ENCODE measurements at places on chromosomes 13 and 19.

- peak; percentile 85 for DNase-seq
Measured at GRCh38 chr13:29859971-29860370, 9.6 kb upstream of the UBL3 start.

GRCh38 chr19:40216013-40216776, 2.0 kb downstream of the TTC9B start:
- no peak for DNase-seq

DNA sequence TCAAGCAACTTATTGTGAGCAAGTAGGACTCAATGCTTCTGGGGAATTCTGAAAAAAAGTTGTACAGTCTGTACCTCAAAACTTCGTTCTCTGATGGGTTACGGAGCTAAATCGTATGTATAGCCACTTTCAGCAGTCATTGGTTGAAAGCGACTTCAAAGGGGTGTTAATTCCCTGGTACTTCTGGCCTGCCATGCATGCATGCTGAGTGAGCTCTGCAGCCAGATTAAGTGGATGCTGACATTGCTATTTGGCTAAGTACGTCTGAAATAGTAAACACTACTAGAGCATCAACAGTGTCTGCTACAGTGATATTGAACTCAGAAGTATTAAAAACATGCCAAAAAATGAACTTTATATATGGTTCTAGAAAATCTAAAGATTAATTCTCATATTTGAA, 1183.1 kb upstream of the PCDH20 start:
- no peak for DNase-seq

DNA sequence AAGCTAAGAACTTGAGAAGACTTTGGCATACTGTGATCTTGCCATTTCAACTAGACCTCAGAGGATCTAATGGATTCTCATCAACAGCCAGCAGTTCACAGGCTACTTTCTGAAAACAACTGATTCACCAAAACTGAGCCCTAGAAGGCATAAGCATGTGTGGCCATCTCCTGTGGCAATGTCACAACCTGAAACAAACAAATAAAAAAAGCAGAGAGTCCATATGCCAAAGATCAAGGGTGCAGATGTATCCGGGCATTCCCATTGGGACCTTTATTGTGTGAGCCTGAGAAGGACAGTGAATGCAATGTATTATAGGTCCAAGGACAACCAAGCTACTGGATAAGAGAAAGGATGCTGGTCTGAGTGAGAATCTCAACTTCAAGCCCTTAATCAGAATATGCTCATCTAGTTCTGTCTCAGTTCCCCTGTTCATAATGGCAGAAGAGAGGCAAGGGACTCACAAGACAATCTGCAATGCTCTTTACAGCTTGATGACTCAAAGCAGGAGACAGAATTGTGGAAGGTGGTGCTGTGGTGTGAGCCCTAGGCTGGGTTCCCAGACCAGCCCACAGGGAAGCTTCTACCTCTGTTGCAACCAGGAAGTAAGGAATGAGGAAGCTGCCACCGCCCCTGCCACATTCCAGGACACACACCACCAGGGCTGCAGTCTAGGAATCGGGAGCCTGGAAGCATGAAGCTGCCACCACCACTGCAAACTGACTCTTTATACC, 133.7 kb downstream of the RAP2A start:
- peak; percentile 38 for DNase-seq

- peak; percentile 64 for DNase-seq
Measured at GRCh38 chr13:20182231-20182846, 10.4 kb downstream of the GJB2 start.

- DNase-seq, result no peak
Measured at GRCh38 chr13:100657881-100658315, 16.7 kb downstream of the TMTC4 start.

DNA sequence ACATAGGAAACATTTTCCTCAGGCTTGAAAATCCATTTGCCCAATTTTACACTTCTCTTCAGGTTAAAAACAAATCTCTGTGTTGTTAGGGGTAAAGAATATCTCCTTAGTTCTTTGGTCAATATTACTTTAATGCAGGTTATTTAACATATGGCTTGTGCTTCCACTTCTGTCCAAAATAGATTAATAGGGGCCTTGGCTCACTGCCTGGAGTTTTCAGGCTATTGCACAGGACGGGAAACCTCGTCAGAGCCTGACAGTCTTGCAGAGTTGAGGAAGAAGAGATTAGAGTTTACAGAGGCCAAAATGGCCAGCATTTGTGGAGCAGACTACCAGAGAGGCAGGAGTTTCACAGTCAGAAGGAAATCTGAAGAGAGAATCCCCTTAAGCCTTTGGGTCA, 863.9 kb upstream of the GPC6 start:
- no peak for DNase-seq

- DNase-seq, result peak; percentile 34
Measured at GRCh38 chr13:94674609-94675348, 37.6 kb downstream of the SOX21 start.

GRCh38 chr13:98813993-98814392, 61.5 kb upstream of the SLC15A1 start:
- peak; percentile 29 for DNase-seq

GRCh38 chr19:10286803-10287737, at the start of gene ICAM4:
Gene ICAM4, plus strand, starts transcription at chr19:10286955. Its CDS starts 58 bp downstream, at chr19:10287013.
- no peak for DNase-seq

DNA sequence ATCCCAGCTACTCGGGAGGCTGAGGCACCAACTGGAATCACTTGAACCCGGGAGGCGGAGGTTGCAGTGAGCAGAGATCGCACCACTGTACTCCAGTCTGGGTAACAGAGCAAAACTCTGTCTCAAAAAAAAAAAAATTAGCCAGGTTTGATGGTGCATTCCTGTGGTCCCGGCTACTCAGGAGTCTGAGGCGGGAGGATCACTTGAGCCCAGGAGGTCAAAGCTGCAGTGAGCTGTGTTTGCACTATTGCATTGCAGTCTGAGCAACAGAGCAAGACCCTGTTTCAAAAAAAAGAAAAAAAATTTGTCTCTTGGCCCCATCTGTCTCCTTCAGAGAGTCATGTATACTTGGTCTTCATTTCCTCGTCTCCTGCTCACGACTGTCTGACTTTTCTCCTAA, 1.6 kb downstream of the CCDC97 start:
- DNase-seq, result peak; percentile 15

DNA sequence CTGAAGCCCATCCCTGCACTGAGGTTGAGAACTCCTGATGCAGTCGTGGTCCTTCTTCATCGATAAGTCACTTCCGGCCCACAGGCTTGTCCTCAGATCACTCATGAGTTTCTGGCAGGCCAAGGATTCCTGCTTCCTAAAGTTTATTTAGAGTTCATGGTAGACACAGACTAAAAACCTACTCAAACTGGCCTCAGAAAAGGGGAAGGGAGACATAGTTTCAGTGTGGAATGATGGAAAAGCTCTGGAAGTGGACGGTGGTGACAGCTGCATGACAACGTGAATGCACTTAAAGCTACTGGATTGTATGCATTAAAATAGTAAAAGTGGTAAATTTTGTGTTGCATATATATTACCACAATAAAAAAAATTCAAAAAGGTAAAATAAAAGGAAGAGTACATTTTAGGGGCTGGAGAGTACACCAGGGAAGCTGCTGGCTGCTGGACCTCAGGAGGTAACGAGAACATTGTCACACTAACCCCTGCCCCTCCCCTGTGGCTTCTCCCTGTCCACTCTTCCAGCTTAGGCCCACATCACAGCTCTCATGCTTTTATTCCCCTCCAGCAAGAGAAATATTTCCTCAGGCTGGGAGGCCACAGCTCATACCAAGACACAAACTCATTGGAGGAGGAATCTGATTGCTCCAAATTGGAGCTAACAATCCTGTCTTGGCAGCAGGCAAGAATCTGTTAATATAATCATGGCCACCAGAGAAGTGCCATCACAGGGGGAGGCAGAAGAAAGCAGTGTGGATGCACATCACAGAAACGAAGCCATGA, 741.0 kb downstream of the UQCRFS1 start:
- DNase-seq, result peak; percentile 85

DNA sequence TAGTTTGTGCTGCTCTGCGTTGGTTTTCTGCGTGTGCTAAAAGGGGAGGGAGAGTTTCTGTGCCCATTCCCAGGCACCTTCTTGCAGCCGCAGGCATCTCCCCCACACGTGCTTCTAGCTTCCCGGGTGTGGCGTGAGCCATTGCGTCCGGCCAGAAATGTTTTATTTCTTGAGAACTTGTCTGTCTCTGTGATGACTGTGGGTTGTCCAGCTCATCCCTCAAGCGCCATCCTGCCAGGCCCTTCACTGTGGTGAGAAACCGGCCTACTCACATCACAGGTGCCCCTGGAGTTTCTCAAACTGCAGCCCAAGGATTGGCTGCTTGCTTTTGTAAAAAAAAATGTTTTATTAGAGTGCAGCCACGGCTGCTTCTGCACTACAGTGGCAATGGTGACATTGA, 24.2 kb downstream of the EPN1 start:
- DNase-seq, result no peak

- DNase-seq, result no peak
Measured at GRCh38 chr13:99986741-99987140, 5.2 kb downstream of the ZIC2 start.

- no peak for DNase-seq
Measured at GRCh38 chr13:103436057-103436654, 369.9 kb upstream of the SLC10A2 start.

DNA sequence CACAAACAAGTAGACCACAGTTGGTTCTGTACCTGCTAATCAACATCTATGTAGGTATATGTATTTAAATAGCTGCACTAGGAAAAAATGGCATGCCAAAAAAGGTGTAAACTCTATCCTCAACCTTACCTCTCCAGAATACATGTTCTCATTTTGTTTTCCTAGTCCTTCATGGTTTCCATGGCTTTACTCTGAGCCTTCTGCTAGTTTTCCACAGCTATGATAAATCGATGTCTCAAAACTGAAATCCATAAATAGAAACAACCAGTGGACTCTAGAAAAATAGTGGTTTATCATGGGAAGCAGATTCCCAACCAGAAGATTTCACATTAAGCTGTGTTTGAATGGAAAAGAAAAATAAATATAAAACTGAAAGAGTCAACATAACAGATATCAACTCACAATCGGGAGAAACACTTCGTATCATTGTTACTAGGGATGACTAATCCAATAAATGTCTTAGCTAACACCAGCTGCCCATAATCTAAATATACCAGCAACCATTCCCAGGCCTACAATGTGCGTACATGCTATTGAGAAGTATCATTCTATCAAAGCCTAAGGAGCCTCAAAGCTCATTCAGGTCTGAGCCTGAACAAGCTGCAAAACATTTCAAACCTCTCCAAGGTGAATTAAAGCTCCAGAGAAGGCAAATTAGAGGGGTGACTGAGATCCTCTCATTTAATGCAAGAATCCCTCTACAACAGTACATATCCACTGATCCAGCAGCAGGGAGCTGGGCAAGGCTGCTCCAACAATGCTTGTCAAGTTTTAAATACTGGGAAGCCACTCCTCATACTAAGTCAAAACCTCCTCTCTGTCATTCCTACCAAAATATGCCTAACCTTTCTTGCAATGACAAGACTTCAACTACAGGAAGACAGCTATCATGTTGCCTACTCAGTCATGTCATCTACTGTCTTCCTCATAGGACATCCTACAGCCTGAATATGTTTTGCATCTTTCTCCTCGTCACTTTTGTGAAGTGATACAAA, 90.2 kb downstream of the KCTD12 start:
- peak; percentile 21 for DNase-seq

DNA sequence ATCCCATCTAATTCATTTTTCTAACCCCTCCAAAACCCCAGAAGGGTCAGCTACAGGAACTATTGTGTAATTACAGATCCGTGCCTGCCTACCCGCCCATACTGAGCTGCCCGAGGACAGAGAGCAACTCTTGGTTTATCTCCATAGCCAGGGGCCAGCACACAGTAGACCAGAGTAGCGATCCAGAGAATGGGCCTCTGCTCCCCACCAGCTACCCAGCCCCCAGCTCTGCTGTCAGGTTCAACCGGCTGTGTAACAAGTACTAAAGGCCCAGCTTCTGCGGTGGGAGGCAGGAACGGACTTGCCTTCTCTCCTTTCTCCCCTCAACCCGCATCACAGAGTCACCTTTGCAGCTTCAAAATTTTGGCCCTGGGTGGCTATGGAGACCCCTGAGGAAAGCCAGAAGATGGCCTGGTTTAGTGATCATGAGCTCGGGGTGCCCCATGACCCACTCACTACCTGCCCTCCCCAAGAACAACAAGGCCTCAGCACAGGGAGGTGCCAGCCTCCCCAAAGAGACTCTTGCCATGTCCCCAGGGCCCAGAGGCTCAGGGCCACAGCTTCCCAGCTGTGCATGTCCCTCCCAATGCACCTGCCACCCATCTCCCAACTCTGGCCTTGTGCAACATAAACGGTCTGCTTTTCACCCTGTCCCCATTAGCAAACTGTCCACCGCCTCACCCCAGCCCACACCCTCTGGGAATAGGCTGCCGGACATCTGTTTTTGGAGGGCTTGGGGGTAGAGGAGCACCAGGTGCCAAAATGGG, 5.7 kb downstream of the CALM3 start:
- no peak for DNase-seq

DNA sequence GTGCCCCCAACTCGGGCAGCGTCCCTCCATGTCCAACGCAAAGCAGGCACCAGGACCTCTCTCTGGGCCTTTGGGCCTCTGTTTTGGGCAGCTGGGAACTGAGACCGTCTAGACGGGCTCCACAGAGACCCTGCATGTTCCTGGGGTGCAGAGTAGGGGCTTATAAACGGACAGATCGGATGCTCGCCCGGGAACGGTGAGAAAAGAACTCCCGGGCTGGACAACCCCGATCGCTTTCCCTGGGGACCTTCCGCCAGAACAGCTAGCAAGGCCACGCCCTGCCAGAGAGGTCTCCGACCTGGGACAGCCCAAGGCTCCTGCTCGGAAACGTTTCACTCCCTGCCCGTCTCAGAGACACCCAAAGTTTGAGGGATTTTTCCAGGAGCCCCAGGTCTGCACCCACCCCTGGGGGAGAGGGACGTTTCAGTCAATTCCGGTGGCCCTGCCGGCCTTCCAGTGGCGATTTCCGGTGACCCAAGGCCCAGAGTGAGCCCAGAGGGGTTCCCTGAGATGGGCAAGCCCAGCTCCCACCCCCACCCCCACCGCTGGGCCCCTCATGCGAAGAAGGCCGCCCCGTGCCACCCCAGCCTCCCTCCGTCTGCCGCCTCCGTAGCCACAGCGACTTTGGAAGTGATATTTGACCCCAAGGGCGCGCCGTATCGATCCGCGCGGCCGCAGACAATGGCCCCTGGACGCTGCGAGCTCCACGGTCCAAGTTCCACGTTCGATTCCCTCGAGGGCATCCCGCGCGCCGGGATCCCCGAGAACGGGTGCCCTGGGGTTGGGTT, 1.7 kb downstream of the NR2F6 start:
- peak; percentile 52 for DNase-seq

DNA sequence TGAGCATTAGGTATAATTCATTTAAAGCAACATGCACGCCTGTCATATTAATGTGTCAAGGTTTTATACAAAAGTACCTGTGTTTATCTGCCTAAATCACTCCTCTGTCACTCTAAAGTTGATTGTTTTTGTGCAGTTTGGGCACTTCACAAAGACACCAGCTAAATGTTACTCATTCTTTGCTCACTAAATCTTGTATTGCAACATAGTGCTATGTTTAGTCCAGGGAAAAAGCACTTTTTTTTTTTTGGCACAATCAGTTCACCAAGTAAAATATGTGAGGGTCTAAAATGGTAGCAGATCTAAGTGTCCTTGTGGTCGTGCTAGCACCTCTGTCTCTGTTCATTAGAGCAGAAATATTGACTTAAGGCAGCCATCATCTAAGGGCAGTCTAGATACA, 2526.7 kb upstream of the PCDH20 start:
- no peak for DNase-seq

- DNase-seq, result no peak
Measured at GRCh38 chr19:45782162-45782691, at the start of gene DMPK. Gene DMPK, minus strand, starts transcription at chr19:45782490. Its CDS starts 138 bp downstream, at chr19:45782352.

All from fibroblast of skin of back (primary cell).